ENCODE measurements at places on chromosomes 5 and 9.

DNA sequence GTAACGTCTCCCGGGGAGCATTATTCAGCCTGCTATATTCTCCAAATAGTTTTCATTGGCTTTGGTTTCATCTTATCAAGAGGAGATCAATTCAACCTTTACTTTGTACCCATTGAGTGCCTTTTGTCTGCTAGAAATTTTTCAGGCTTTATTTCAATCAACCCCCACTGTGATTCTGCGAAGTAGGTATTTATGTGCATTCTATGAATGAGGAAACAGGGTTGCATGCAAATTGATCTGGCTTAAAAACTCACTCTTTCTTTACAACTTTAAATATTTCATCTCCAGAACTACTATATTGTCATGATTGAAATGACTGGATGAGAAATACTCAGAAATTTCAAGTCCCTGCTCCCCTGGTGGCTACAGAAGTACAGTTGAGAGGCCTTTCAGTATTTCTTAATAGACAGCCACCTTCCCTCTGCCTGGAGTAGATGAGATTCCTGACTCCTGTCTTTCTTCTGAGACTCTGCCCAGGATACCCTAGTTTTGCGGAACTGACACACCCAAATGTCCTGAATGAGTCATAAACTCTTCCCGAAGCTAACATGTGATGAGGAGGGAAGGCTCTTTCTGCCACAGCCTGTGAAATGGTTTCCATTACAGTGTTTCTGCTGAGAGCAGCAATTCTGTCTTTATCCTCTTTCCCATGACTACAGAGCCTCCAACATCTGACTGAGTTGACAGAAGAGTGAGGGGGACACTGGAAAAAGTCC is 52.6 kb upstream of the TNC start:
- no peak for DNase-seq

GRCh38 chr5:37889612-37890317 is 49.9 kb upstream of the GDNF start:
- no peak for DNase-seq

GRCh38 chr5:168153876-168154270 is 137.6 kb upstream of the WWC1 start:
- DNase-seq: no peak

- DNase-seq: no peak
These were observed 101.6 kb upstream of the SSBP2 start for GRCh38 chr5:81852291-81853029.

GRCh38 chr5:97600486-97600885 is 417.4 kb upstream of the RIOK2 start:
- DNase-seq: no peak

All from activated CD4-positive, alpha-beta T cell treated with anti-CD3 and anti-CD28 coated beads, Interleukin-2, amount 50 U/mL, for 24 hours (primary cell).